HEK293T (cell line): ENCODE measurements at places on chromosomes 3 and 15.

DNA sequence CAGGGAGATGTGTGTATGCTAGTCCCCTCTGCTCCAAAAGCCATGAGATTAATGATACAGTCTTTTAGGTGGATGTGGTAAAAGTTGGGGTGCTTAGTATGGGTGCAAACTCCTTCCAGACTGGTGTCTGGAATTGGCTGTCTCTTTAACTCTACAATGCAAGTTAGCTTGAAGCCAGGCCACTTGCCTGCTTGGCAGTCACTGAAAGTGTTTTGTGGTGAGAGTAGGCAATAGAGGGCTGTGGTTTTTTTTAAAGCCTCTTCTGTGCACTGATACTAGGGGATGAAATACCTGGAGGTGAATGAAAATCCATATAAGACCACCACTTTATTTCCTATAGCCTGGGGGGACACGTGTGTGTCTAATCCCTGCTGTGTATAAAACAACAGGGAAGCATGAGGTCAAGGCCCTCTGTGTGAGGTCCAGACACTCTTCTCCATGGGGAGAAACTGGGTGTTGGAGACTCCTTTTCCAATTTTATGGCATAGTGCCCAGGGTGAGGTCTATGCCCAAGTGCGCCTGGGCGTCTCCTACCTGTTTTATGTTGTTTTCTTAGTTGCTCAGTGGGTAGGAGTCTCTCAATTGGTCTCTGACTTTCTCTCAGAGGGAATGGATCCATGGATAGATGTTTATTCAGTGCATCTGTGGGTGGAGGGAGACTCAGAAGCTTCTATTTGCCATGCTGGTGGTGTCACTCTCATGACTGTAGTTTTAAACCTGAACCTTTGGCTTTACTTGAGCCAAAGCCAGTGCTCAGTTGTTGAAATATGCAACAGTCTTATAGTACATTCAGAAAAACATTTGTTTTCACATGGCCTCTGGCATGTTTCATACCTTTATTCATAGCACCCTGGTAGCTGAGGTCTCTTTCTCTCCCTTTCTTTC, 327.8 kb upstream of the ATP11B start:
- DNase-seq, result no peak

DNA sequence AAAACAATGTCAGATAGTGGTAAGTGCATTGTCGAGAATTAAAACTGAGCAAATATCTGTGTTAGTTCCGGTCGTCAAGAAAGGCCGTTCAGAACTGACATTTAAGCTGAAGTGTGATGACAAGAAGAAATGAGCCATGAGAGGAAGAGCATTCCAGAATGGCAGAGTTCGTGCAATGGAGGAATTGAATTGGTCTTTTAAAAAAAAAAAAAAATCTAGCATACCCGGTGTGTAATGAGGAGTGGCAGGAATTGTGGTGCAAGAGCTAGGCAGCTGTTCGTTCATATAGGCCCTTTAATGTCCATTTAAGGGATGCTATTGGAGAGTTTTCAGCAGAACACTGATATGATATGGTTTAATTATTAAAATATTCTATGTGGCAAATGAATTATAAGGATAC, 2.6 kb upstream of the GBE1 start:
- DNase-seq, result no peak

DNA sequence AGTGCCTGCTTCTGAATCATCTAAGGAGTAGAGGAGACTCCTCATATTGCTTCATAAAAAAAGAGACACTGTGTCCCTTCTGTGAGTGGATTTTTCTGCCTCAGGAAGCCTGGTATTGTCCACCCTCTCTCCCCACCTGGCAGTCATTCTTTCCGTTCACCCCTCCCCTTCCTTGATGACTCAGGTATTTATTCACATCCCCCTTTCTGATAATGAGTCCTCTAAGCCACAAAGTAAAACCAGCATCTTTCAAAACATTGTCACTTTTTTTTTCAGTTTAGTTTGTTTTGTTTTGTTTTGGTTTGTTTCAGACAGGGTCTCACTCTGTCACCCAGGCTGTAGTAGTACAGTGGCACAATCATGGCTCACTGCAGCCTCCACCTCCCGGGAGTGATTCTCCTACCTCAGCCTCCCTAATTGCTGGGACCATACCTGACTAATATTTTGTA, 65.2 kb upstream of the UBE2E1 start:
- DNase-seq, result no peak

DNA sequence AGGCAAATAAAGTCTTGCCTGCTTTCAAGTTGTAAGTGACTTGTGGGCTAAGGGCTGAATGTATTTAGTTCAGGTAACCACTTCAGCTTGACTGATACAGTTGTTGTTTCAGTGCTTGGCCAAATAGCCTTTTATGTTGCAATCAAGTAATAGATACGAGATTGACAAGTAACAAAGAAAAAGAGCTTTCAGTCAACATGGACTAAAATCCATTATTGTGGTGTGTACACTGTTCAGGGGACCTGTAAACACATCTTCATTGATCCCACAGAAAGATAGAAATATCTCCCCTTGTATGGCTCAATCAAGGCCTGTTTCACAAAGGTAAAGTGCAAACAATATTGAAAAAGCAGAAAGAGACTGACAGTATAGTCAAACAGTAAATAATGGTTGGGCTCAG, 224.8 kb upstream of the TMCO5A start:
- DNase-seq, result no peak

DNA sequence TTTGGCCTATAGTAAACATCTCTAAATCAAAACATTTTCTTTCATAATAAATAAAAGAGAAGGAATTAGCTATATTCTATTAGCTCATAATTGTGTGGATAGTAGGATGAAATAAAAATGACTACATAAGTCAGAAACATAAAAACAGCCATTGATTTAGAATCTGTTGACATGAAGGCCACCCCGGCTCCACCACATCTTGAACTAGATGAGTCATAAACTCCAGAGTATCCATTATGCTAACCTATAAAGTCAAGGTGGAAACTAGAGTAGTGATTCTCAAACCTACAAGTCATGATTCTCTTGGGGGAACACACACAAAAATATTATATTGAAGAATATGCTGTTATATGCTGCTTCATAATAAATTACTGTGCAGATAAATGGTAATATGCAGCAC, 831.0 kb downstream of the TUSC7 start:
- DNase-seq, result peak; percentile 20

- DNase-seq, result no peak
Measured at GRCh38 chr3:157351981-157352380, 84.7 kb upstream of the PTX3 start.

- DNase-seq, result no peak
Measured at GRCh38 chr15:61974759-61975158, 85.5 kb downstream of the VPS13C start.

DNA sequence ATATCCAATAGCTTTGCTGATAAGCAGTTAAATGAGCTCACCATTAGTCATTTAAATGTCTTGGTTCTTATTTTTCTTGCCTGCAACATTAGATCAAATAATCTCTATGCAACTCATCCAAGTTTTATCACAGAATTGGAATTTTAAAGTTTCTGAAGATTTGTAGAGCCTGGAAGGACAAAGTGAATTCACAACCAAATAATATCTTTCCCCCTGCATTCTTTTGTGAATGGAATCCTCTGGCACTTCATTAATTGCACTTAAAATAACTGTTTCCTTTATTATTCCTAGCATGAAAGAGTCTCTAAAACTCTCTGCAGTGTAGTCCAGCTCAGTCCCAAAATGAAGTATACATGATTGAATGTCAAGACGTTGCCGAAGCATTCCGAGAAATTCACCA, 345.6 kb upstream of the TGFBR2 start:
- DNase-seq, result no peak

GRCh38 chr3:66115858-66116654, 77.3 kb upstream of the MAGI1 start:
- no peak for DNase-seq

GRCh38 chr3:136958939-136959338, 1.2 kb downstream of the IL20RB start:
- no peak for DNase-seq

DNA sequence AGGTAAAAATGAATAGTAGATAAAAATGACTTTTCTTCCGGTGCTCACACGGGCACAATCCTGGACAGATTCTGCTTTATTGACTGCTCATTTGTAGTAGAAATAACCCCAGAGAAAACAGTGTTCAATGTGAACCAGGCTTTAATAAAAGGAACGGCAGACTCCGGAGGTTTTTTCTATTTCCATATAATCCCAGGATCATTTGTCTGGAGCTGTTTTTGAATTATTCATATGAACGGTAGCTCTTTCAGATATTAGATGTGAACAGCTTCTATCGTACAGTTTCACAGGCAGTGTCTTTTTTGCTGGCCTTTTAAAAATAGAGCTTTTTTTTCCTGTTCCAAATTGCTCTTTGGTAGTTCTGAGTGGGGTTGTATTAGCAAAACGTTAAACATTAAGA, 347.3 kb downstream of the MFSD1 start:
- DNase-seq, result no peak

- no peak for DNase-seq
Measured at GRCh38 chr3:15050405-15051092, 14.6 kb downstream of the MRPS25 start.

DNA sequence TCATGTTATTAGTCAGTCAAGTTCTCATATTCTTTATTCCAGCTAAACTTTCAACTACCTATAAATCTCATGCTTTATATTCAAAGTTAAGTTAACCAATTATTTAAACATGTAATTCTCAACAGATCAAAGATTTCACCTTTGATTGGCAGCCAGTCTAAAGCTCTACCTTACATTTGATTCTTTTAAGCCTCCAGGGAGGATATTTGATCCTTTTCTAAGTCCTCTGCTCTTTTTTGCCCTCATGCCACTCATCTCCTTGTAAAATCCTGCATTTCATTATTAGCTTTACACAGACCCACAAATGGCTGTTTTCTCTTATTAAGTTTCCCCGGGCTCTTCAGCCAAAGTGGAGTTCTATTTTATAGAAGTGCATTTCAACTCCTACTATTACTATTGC, 134.1 kb downstream of the NLGN1 start:
- no peak for DNase-seq

GRCh38 chr3:67656614-67657013, 2.2 kb upstream of the SUCLG2 start:
- no peak for DNase-seq

DNA sequence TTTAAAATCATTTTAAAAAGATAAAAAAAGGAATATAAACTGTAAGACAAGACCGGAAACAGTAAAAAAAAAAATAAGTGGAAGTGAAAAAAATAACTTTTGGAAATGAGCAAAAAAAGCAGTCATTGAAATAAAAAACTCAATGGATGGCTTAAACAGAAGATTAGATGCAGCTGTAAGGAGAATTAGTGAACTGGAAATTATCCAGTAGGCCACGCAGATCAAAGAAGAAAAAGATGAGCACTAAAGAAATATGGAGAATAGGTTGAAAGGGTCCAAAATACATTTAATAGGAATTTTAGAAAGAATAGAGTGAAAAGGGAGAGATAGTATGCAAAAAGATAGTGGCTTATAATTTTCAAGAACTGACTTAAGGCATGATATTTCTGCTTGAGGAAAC, 47.0 kb downstream of the STARD5 start:
- no peak for DNase-seq

DNA sequence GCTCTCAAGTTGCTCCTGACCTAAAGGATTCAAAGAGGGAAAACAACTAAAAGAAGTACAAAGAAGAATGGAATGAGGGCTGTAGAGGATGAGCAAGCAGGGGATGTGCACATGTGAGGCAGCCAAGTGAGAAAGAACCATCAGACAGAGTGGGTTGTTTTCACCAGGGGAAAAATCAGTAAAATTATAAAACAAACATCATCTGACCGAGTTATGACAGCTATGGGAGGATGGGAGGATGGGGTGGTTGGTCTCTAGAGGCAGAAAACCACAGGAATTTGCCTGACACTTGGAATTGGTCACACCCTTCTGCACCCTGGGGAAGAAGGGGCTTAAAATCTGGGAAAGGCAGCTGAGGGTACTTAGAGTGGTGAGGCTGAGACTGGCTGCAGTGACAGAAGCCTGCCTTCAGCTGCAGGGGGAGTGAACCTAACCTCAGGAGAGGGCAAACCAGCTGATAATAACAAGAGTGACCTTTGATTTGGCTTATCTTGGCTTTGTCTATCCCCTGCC, 10.1 kb downstream of the ARHGAP31 start:
- no peak for DNase-seq

DNA sequence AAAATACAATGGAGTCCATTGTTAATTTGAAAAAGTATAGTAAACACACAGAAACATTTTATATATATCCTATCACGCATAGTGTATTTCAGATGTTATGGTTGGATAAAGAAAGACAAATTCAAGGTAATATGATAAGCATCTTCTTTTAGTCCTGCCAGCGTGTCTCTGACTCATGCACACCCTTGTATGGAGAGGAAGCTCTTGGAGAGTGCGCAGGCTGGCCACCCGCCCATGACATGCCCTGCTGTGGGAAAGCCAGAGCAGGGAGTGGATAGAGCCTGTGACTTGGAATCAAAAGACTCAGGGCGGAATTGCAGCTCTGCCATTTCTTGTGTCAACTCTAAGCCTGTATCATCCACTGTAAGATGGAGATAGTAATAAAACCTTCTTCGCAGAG, 23.0 kb upstream of the COPG1 start:
- no peak for DNase-seq

- no peak for DNase-seq
Measured at GRCh38 chr15:41233367-41233771, 2.3 kb downstream of the CHP1 start.

DNA sequence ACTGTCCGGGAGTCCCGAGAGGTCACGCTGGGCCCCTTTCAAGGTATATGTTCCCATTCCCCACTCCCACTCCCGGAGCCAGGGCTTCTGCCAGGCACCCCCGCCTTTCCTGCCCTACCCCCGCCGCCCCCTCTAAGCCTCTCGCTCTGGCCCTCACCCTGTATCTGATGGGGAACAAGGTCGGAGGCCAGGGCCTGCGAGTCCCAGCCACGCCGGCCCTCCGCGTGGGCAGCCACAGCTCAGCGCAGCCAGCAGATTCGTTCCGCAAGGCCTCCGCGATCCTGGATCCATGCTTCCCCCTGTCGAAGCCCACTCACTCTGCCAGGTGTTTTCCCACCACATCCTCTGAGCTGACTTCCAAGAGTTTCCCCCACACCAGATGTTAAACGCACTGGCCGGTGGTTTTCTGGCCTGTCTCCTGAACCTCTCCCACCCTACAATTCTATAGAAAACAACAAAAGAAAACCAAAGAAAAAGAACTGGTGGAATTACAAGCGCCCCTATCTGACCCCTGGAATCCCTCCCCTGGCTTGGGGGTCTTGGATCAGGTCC, 303.7 kb downstream of the NTRK3 start:
- DNase-seq, result no peak

- no peak for DNase-seq
Measured at GRCh38 chr15:38899300-38899699, 334.7 kb upstream of the RASGRP1 start.

- no peak for DNase-seq
Measured at GRCh38 chr3:106542101-106542769, 673.4 kb upstream of the CBLB start.

DNA sequence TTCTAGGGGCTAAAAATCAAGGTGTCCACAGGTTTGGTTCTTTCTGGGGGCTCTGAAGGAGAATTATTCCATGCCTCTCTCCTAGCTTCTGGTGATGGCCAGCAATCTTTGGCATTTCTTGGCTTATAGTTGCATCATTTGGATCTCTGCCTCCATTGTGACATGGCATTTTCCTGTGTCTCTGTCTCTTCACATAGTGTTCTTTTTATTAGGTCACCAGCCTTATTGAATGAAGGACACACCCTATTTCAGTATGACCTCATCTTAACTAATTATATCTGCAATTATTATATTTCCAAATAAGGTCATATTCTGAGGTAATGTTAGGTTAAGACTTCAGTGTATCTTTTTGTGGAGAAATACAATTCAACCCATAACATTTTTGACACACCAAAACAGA, 3.2 kb upstream of the GBE1 start:
- no peak for DNase-seq

GRCh38 chr3:33153782-33154181, 40.0 kb downstream of the CRTAP start:
- DNase-seq, result no peak
